ENCODE measurements at places on chromosomes 5 and 9.

GRCh38 chr9:94528886-94529285, 26.0 kb upstream of the PCAT7 start:
- DNase-seq: no peak

GRCh38 chr5:38369692-38370091, 111.3 kb downstream of the EGFLAM start:
- no peak for DNase-seq

DNA sequence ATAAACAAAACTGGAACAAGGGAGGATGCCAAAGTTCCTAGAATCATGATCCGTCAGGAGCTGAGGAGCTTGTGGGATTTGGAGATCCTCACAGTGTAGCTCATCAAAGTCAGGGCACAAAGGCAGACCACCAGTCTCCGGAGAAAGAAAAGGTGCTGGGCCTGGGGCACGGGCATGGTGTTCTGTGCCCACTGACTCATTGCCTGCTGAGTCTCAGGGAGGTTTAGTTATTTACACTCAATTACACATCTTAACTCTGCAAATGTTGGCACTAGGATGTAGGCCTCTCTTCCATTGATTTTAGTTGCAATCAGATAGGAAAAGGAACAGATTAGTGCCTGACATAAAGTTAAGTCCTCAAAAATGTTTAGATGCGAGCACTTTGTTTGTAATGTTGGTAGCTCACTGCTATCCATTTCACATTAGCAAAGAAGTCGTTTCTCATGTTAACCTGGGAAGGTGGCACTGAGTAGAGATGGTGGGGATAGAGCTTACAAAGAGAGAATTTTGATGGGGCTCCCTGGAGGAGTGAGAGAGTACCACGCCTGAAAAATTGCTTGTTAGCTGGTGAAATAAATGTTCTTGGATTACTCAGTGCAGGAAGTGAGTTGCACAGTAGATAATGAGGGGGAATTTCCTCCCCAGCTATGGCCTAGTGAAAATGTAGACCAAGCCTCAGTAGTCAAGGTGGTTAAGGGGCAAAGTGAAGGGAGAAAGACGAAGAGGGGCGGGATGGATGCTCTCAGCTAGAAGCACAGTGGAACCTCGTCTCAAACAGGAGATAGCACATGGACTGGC, 109.5 kb upstream of the CD180 start:
- DNase-seq: no peak

GRCh38 chr9:110141227-110141793, 66.6 kb downstream of the C9orf152 start:
- no peak for DNase-seq

DNA sequence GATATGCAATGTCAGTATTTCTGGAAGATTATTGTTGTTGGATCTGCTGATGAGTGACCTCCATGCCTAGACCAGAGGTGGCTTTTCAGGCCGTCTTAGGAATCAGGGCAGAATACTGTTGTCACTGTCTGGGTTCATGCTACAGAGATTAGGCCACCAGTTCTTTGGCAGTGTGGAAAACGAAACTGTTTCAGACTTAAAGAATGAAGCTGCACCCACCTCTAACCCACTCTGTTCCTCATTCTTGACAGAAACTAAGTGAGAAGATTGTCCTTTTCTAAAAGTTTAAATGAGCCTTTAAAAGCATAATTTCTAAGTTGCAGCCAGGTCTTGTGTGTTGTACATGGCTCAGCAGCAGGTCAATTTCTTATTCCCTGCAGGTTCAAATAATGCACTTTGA, 444.3 kb downstream of the ENC1 start:
- DNase-seq: no peak

All from osteocyte (in vitro differentiated cells).